Breast epithelium (tissue), 4 donors: ENCODE measurements at places on chromosomes 3 and 15. TPM values are rescaled to one million over a fixed set of nuclear protein-coding genes. Genes with fewer than 3 reads are reported as not detected.

Gene AP2M1
- 195 TPM for total RNA-seq

GRCh38 chr3:50208677-50209344 is 3.7 kb downstream of the SLC38A3 start:
- no peak overlapping the region for H3K4me3 ChIP-seq
- no peak for DNase-seq
- no peaks in the 10 kb centered on the region for H3K36me3 ChIP-seq
- H3K27ac ChIP-seq = no peak overlapping the region
- no peaks in the 10 kb centered on the region for H3K27me3 ChIP-seq

DNA sequence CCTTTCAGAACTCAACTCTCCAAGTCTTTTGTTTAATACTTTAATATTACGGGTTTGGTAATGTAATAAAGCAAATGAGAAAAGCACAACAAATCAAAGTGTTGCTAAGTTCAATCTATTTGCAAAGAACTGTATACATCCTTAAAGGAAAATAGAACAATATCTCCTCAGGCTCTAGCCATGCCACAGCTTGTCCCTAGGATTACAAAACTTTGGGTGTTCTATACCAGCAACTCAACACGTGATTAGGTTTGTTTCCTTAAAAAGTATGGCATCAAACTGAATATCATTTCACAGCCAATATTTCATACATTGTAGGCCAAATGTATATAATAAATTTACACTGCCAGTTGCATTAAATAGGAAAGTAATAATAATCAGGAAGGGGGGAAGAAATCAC is 418.6 kb upstream of the MDFIC2 start:
- H3K4me3 ChIP-seq = no peak overlapping the region
- no peaks in the 10 kb centered on the region for H3K4me1 ChIP-seq
- H3K27ac ChIP-seq = no peak overlapping the region
- no peaks in the 10 kb centered on the region for H3K36me3 ChIP-seq
- DNase-seq = no peak
- H3K27me3 ChIP-seq = no peaks in the 10 kb centered on the region

DNA sequence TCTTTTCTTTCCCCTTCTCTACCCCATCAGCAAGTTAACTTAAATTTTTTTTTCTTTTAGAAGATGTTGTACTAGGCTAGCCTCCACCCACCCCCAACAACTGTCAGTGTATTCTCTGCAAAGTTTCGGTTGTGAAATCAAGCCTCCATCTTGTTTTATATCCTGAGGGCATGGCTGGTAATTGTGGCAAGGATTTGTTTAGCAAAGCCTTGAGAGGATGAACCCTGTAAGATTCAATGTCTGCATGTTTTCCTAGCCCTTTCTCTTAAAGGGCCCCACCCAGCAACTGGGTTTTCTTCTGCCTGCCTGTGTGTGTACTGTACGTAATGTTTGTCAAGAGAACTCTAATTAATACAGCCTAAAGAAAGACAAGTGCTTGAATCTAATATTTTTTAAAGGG is 475.3 kb downstream of the FHIT start:
- H3K27ac ChIP-seq = peak overlapping the region; percentile 80
- DNase-seq = no peak
- no peaks in the 10 kb centered on the region for H3K27me3 ChIP-seq
- H3K4me1 ChIP-seq = no peaks in the 10 kb centered on the region
- H3K4me3 ChIP-seq = no peak overlapping the region

- no peaks in the 10 kb centered on the region for H3K4me1 ChIP-seq
- no peaks in the 10 kb centered on the region for H3K27me3 ChIP-seq
These were observed 6.4 kb upstream of the NR1D2 start for GRCh38 chr3:23938688-23939087.

GRCh38 chr15:52749258-52749657 is 40.9 kb downstream of the ONECUT1 start:
- H3K4me3 ChIP-seq = no peak overlapping the region
- H3K4me1 ChIP-seq = no peaks in the 10 kb centered on the region
- no peaks in the 10 kb centered on the region for H3K27me3 ChIP-seq

- no peaks in the 10 kb centered on the region for H3K36me3 ChIP-seq
- H3K4me3 ChIP-seq = peak overlapping the region; percentile 68
- peaks cover 71% of the 10 kb centered on the region for H3K27me3 ChIP-seq
- H3K27ac ChIP-seq = no peak overlapping the region
- DNase-seq = no peak
- H3K4me1 ChIP-seq = peaks cover 9% of the 10 kb centered on the region
These were observed 65.6 kb upstream of the POLG start for GRCh38 chr15:89400116-89400781.
